Motor neuron (in vitro differentiated cells): ENCODE measurements at places on chromosomes 7 and 10. TPM values are rescaled to one million over a fixed set of nuclear protein-coding genes. Genes with fewer than 3 reads are reported as not detected.

CLDN4 gene
- 0.76 and 1.3 TPM in 2 replicates for total RNA-seq

TAS2R39 gene
- 0.29 and 0.74 TPM in 2 replicates for total RNA-seq

SPDYE2B gene
- total RNA-seq = 0.11 and 0.25 TPM in 2 replicates

ZNF727 gene
- not detected in 2 replicates for total RNA-seq

NEUROD6 gene
- 0.31 TPM in 1 of 2 replicates, not detected in the other for total RNA-seq

SLC26A3 gene
- total RNA-seq = not detected in 2 replicates

SLC39A12 gene
- total RNA-seq = not detected in 2 replicates

GTF2IRD1 gene
- 25.2 and 35.0 TPM in 2 replicates for total RNA-seq

SH2D4B gene
- 0.27 and 0.31 TPM in 2 replicates for total RNA-seq

SLC16A9 gene
- total RNA-seq = 33.4 and 33.9 TPM in 2 replicates

CALD1 gene
- total RNA-seq = 15.4 and 16.0 TPM in 2 replicates

UBE2D4 gene
- total RNA-seq = 8.8 and 10.4 TPM in 2 replicates

OR2F2 gene
- total RNA-seq = 0.52 TPM in 1 of 2 replicates, not detected in the other

CAMK2B gene
- total RNA-seq = 6.7 and 6.9 TPM in 2 replicates

UNC5B gene
- 23.6 and 25.0 TPM in 2 replicates for total RNA-seq

TYW1B gene
- 2.3 and 2.5 TPM in 2 replicates for total RNA-seq

ZNF853 gene
- total RNA-seq = 8.4 and 8.7 TPM in 2 replicates

FXYD4 gene
- 0.29 TPM in 1 of 2 replicates, not detected in the other for total RNA-seq

ARHGAP22 gene
- total RNA-seq = 1.5 and 1.7 TPM in 2 replicates

EPO gene
- not detected in 2 replicates for total RNA-seq

TBXAS1 gene
- total RNA-seq = 0.32 and 1.0 TPM in 2 replicates

FBXL13 gene
- total RNA-seq = 1.9 and 2.5 TPM in 2 replicates

AGAP6 gene
- 6.9 and 9.8 TPM in 2 replicates for total RNA-seq

PNLIP gene
- not detected in 2 replicates for total RNA-seq

C7orf57 gene
- 0.34 TPM in 1 of 2 replicates, not detected in the other for total RNA-seq

PDGFA gene
- total RNA-seq = 1.1 and 1.6 TPM in 2 replicates

DLX5 gene
- 0.31 TPM in 1 of 2 replicates, not detected in the other for total RNA-seq

HABP2 gene
- 0.20 TPM in 1 of 2 replicates, not detected in the other for total RNA-seq

CCDC136 gene
- total RNA-seq = 32.6 and 35.6 TPM in 2 replicates

PLXDC2 gene
- 129 and 132 TPM in 2 replicates for total RNA-seq

TUBAL3 gene
- not detected in 2 replicates for total RNA-seq

PAX4 gene
- total RNA-seq = not detected in 2 replicates

COL28A1 gene
- total RNA-seq = 0.10 TPM in 1 of 2 replicates, not detected in the other

LAMB1 gene
- total RNA-seq = 288 and 361 TPM in 2 replicates

AEBP1 gene
- total RNA-seq = 4.5 and 4.8 TPM in 2 replicates

MRLN gene
- 0.27 and 0.63 TPM in 2 replicates for total RNA-seq

GDF2 gene
- total RNA-seq = 0.08 TPM in 1 of 2 replicates, not detected in the other

TMEM236 gene
- total RNA-seq = 0.08 and 0.09 TPM in 2 replicates

BAG3 gene
- 20.1 and 26.5 TPM in 2 replicates for total RNA-seq

CDH23 gene
- total RNA-seq = 81.3 and 88.4 TPM in 2 replicates

INMT gene
- 0.59 and 1.2 TPM in 2 replicates for total RNA-seq

LIPK gene
- not detected in 2 replicates for total RNA-seq

CC2D2B gene
- 1.4 and 3.4 TPM in 2 replicates for total RNA-seq

ANKRD1 gene
- total RNA-seq = 0.14 and 0.31 TPM in 2 replicates

CNPY1 gene
- 0.17 TPM in 1 of 2 replicates, not detected in the other for total RNA-seq

AOAH gene
- 1.2 and 1.9 TPM in 2 replicates for total RNA-seq
